ENCODE measurements at places on chromosomes 6 and 20.

DNA sequence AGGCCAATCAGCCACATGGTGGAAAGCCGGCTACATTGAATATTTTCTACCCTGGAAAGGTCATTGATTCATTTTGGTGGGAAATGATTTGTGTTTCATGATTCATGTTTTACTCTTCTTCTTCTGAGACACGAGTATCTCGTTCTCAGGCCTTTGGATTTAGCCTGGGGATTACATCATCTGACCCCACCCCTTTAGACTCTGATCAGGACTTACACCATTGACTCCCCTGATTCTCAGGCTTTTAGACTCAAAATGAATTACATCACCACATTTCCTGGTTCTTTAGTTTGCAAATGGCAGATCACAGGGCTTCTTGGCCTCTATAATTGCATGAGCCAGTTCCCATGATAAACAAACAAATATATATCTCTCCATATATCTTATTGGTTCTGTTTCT lies 228.8 kb downstream of the ADGRG6 start:
- DNase-seq = no peak

GRCh38 chr6:66772800-66773199 lies 1065.8 kb upstream of the EYS start:
- no peak for DNase-seq

DNA sequence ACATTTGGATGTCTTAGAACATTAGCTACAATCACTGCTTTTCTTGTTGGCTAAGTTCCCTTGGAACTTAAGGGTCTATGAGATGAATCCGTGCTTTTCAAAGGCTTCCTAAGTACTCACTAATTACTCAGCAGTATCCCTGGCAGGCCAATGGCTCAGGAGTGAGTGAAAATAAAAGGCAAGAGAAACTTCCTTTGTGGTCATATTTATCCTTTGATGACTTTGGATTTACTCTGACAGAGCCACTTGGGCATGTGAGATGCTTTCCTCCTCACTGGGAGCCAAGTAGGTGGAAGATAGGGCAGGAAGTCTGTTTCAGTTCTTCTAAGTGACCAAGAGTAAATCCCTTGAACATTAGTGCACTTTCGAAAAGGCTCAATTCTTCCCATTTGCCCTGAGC lies 224.3 kb upstream of the FOXA2 start:
- DNase-seq = no peak

GRCh38 chr20:3889489-3890397 lies 556 bp downstream of the PANK2 start:
- no peak for DNase-seq

DNA sequence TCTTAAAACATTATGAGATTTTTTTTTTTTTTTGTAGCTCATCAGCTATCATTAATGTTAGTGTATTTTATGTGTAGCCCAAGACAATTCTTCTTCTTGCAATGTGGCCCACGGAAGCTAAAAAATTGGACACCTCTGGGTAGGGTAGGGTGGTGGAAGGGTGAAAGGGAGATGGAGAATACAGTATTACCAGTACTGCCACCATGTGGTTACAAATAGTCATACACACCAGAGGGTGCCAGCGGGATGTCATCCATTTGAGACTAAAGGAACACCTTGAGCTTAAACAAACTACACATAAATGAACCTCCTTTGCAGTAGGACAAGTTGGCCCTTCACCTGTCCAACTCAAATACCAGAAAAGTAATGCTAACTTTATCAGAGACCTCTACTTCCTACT lies 601.9 kb downstream of the HTR1B start:
- no peak for DNase-seq

DNA sequence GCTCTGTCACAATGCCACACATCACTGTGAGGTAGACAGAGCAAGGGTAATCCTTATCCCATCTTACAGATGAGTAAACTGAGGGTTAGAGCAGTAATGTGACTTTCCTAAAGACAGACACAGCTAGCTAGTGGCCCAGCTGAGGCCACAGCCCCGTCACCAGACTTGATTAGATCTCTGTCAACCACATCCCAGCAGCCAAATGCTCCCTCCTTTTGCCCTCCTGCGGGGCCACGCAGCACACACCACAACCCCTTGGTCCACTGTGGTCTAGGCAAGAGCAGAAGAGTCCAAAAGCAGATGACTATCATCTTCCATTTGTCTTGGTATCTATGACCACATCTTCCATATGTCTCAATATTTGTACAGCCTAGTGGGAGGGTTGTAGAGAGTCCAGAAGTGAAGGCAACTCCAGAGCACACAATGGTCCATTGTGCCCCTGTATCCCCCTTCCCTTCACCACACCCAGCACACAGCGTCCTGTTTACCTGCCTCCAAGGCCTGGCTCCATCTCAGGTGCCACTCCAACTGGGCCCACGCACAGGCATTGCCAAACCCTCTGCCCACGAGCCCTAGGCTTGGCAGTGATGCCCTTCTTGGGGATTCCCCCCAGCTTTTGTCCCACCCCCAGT lies 47.1 kb upstream of the FOXP4 start:
- no peak for DNase-seq

GRCh38 chr6:39593646-39594045 lies 131.6 kb downstream of the KIF6 start:
- no peak for DNase-seq

DNA sequence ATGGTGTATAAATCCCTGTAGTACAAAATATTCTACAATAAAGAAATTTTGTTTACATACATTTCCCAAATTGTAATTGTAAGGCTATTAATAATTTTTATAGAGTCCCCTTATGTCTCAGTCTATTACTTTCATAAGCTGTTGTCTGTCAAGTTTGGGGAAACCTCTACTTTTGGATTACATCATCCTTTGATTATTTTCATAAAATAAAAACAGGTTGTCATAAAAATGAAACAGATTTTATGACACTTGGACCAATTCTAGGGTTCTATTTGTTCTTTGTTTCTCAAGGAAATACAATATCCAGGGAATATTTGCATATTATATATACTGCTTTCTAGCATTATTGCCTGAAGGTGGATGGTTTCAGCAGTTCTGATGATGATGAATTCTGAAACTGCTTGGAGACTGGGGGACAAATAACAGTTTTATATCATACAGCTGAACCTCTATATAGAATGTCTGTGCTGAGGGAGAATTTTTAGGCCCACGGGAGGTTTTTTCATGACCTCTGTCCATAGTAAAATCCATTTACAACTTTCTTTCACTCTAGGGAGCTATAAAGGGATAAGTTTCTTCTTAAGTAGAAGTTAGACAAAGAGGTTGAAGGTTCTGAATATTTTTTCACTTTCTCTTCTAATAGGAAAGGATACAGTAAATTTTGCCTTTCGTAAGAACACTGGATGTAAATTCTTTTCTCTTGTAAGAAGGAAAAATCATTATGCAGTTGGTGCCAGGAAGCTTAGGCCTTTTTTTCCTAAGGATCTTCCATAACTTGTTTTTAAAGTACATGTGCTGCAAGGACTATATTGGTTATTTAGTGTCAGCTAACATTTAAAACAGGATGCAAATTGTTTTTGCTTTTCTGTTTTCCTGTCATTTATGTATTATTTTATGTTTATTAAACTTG lies 58.0 kb downstream of the CD2AP start:
- no peak for DNase-seq

- DNase-seq = no peak
Observed at GRCh38 chr20:7657569-7657968, 282.7 kb downstream of the HAO1 start.

- no peak for DNase-seq
Observed at GRCh38 chr6:35691027-35691824, 2.5 kb upstream of the FKBP5 start.

DNA sequence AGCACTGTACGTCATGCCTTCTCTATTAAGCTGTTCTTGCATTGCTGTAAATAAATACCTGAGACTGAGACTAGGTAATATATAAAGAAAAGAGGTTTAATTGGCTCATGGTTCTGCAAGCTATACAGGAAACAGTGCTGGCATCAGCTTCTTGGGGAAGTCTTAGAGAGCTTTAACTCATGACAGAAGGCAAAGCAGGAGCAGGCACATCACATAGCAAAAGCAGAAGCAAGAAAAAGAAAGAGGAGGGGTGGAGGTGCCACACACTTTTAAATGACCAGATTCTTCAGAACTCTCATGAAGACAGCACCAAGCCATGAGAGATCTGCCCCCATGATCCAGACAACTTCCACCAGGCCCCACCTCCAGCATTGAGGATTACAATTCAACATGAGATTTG lies 30.1 kb downstream of the CYB5R4 start:
- no peak for DNase-seq

GRCh38 chr20:24491041-24491756 lies 21.8 kb downstream of the SYNDIG1 start:
- no peak for DNase-seq

- DNase-seq = no peak
Observed at GRCh38 chr6:100459592-100460184, 5.0 kb downstream of the SIM1 start.

DNA sequence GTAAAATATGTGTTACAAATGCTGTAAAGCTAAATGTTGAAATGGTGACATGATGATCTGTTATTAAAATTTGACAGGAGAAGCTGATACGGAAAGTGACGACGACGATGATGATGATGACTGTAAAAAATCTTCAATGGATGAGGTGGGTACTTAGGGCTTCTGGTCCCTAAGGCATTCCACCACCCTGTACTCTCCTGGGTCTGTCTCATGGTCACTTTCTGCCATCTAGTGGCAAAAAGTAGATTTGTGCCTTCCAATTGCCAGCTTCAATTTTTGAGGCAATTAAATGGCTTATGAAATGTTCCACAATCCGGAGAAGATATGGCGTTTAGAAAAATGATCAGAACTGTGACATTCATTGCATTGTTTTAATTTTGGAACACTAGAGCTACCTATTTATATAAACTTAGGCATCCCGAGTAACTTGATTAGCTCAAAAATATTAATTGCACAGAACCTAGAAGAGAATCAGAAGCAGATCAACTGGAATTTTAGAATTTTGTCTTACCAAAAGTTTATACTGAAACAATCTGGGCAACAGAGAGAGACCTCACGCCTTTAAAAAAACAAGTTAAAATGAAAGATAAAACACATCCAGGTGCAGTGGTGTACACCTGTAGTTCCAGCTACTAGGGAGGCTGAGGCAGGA lies 346.5 kb upstream of the PLCB4 start:
- DNase-seq = no peak

DNA sequence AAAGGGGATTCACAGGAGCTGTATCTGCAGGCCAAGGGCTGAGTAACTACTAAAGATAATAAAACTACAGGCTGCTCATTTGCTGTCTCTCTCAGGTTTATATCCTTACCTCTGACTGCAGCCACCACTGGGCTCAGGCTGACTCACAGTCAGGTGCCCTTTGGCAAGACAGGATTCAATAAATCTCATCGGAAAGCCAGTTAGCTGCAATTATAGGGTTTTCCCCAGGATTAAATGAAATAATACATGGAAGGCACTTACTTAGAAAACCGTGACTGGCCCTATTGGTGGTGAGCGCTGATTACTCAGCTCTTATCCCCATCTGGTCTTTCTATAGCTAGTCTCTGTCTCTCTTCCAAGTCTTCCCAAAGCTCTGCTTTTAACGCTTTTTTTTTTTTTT lies 26.4 kb downstream of the RMND1 start:
- no peak for DNase-seq

DNA sequence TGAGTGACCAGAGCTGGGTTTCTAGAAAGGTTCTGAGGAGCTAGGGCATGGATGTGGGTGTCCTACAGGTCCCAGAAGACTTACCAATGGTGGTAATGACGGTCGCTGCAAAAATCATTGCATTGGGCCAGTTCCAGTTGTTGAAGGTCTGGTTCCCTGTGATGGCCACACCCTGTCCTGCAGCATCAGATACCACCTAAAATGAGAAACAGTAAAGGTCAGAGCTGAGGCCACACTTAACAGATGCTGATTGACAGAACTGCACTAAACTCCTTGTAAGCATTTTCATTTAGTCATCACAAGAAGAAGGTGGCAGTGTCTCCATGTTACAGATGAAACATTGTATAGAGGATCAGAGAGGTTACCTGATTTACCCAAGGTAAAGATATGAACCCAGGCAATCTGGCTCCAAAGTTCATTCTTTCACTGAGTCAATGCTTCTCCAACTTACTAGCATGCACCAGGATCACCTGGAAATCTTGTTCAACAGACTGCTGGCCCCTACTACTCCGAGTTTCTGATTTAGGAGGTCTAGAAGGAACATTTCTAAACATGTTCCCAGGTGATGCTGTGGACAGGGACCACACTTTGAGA lies 33.4 kb downstream of the KCNK5 start:
- no peak for DNase-seq

DNA sequence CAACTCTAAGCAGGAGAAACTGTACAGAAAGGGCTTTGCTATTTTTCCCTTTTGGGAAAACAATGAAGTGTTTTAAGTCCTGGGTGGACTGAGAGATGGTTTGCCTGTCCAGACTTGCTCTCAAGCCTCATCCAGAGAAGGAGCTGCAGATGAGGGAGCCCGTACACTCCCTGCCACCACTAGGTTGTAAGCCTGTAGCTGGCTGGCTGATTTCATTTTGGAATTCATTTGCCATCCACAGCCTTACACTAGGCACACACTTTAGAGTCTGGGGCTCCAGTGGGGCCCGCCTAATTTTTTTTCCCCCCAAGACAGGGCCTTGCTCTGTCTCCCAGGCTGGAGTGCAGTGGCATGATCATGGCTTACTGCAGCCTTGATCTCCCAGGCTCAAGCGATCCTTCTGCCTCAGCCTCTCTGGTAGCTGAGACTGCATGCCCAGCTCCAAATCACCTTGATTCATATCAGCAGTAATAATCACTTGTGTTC lies 28.4 kb downstream of the POFUT1 start:
- DNase-seq = no peak

GRCh38 chr6:107398001-107398400 lies 61.4 kb downstream of the PDSS2 start:
- no peak for DNase-seq

DNA sequence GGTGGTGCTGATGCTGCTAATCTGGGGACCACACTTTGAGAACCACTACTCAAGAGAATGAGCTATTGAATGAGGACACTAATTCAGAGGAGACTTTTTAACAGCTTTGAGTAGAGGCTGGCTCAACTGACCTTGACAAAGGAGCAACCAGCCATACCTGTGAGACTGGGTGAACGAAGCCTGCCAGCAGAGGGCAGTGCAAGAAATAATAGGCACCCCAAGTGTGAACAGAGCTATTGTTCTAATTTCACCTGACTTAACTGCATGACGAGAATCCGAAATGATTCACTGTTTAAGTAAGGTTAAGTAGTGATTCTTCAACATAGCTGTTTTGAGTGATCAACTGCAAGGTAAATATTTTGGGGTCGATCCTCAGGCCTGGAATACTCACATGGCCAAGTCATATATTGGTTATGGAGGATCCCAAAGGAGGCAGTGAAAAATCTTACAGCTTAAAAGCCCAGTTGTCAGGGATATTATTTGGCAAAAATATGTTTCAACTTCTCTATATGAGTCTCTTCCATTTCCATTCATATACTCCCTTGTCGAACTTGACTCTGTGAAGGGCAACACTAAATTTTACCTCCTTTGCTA lies 550.5 kb upstream of the MARCKS start:
- no peak for DNase-seq

Data from DMS79 (cell line).